ENCODE measurements at places on chromosomes 5 and 9.
A peak's percentile ranks its signal among the peaks of the same experiment; 100 is the strongest.

DNA sequence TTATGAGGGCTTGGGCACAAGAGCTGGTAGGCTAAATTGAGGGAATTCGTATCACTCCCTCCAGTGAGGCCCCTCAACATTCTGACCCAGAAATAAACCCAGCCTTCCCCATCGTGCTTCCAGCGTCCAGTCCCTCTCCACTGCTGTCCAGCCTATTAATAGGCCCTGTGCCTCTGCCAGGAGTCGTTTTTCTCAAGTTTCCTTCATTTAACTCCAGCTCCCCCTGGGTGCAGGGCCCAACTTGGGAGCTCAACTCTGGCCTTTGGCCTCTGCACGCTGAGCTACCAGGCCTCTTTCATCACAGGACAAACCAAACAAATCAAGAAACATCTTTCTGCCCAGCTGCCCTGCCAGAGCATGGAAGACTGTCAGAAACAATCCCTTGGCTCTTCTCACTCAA, 10.0 kb downstream of the HBEGF start:
- H3K27ac ChIP-seq = peak overlapping the region; percentile 73
- no peaks in the 10 kb centered on the region for H3K36me3 ChIP-seq
- no peaks in the 10 kb centered on the region for H3K4me1 ChIP-seq
- H3K27me3 ChIP-seq = no peaks in the 10 kb centered on the region
- DNase-seq = peak; percentile 81
- no peak overlapping the region for H3K4me3 ChIP-seq

GRCh38 chr5:109455598-109456096, 45.9 kb upstream of the PJA2 start:
- H3K4me1 ChIP-seq = no peaks in the 10 kb centered on the region
- no peaks in the 10 kb centered on the region for H3K36me3 ChIP-seq
- no peak overlapping the region for H3K4me3 ChIP-seq

- no peaks in the 10 kb centered on the region for H3K4me1 ChIP-seq
- H3K36me3 ChIP-seq = no peaks in the 10 kb centered on the region
- H3K4me3 ChIP-seq = no peak overlapping the region
- H3K27ac ChIP-seq = no peak overlapping the region
- H3K27me3 ChIP-seq = no peaks in the 10 kb centered on the region
Measured at GRCh38 chr5:135441350-135441831, 5.8 kb downstream of the DCANP1 start.

DNA sequence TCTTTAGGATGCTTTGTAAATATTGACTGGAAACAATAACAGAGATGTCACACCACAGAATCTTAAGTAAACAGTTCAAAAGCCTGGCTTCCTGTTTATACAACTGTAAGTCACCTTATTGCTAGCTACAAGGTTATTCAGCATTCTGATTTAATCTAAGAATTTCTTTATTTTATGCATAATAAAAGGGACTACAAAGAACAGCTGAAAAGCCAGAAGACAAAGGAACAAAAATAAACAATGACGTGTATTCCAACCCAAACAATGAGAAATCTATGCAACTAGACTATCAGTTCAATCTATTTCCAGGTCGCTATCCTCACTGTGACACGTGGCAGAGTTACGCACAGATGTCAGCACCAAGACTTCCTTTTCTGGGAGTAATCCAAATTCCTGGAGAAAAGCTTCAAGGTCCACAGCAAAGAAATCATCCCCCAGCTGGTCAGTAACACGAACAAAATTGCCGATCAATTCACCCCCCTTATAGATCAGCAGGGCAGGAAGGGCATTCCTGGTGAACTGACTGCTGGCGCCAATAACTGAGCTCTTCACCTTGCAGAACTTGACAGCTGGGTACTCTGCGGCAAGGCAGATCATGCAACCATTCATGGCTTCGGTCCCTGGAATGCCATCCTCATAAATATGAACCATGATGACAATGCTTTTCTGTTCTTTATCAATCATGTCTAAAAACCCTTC, 8.4 kb downstream of the PDCL start:
- no peak overlapping the region for H3K4me3 ChIP-seq
- no peak for DNase-seq
- H3K4me1 ChIP-seq = peaks cover 19% of the 10 kb centered on the region
- peaks cover 12% of the 10 kb centered on the region for H3K36me3 ChIP-seq

- DNase-seq = no peak
- H3K36me3 ChIP-seq = no peaks in the 10 kb centered on the region
- H3K4me3 ChIP-seq = no peak overlapping the region
- no peak overlapping the region for H3K27ac ChIP-seq
- H3K4me1 ChIP-seq = no peaks in the 10 kb centered on the region
Measured at GRCh38 chr5:128228008-128228407, 144.4 kb downstream of the SLC12A2 start.

GRCh38 chr9:18447541-18447940, 26.4 kb upstream of the ADAMTSL1 start:
- H3K36me3 ChIP-seq = no peaks in the 10 kb centered on the region
- H3K27me3 ChIP-seq = no peaks in the 10 kb centered on the region
- peaks cover 13% of the 10 kb centered on the region for H3K4me1 ChIP-seq
- H3K4me3 ChIP-seq = no peak overlapping the region
- no peak for DNase-seq
